ENCODE measurements at places on chromosomes 4 and X. TPM values are rescaled to one million over a fixed set of nuclear protein-coding genes. Genes with fewer than 3 reads are reported as not detected.

DNA sequence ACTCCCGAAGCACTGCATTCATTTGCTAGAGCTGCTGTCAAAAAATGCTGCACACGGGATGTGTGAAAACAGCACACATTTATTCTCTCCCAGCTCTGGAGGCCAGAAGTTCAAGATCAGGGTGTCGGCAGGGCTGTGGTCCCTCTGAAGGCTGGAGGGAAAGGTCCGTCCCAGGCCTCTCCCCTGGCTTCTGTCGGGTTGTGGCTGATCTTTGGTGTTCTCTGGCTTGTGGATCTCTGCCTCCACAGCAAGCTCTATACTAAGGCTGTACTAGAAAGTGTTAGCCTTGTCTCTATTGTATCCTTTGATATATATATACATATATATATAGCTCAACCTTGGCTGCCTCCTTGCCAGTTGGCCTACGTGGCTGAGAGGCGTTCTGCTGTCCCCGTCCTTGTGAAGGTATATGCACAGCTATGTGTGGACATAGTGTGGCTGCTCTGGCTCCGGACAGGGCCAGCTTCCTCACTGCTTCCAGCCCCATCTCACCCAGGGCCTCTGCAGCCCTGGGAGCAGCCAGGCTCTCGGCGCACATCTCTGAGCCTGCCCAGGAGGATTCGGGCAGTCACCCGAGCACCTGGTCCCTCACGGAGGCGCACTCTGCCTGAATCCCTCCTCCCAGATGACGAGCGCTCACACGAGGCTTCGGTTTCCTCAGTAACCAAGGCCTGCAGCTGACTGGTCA lies 15.0 kb upstream of the DUSP9 start:
- no peak for DNase-seq
- H3K36me3 ChIP-seq, result no peaks in the 10 kb centered on the region
- H3K27me3 ChIP-seq, result no peaks in the 10 kb centered on the region
- no peak overlapping the region for H3K4me3 ChIP-seq
- no peaks in the 10 kb centered on the region for H3K4me1 ChIP-seq

- H3K27me3 ChIP-seq, result no peaks in the 10 kb centered on the region
These were observed 6.2 kb downstream of the CACNA1F start for GRCh38 chrX:49226946-49227345.

GRCh38 chr4:2135083-2135482 lies 76.0 kb downstream of the NAT8L start:
- H3K27ac ChIP-seq, result no peak overlapping the region
- H3K36me3 ChIP-seq, result no peaks in the 10 kb centered on the region
- no peaks in the 10 kb centered on the region for H3K4me1 ChIP-seq

The CORIN gene
- polyA plus RNA-seq, result 0.09 TPM

DNA sequence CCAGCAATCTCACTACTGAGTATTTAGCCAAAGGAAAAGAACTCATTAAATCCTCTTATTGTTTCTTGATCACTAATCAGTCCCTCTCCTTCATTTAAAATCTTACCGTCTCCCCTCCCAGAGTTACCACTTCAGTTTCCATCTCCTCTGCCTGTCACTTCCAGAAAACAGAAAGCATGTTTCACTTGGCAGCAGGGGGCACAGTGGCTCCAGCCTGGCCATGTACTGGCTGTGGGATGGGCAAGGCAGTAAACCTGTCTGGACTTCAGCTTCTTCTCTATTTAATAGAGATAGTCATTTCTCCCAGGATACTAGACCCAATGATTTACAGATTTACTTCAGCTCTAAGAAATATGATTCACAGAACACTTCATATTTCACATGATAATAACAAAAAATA lies 63.2 kb downstream of the CD40LG start:
- H3K27me3 ChIP-seq, result no peaks in the 10 kb centered on the region
- H3K4me3 ChIP-seq, result no peak overlapping the region

GRCh38 chr4:89995814-89996213 lies 101.2 kb downstream of the MMRN1 start:
- no peaks in the 10 kb centered on the region for H3K36me3 ChIP-seq
- DNase-seq, result no peak
- H3K27me3 ChIP-seq, result no peaks in the 10 kb centered on the region
- H3K27ac ChIP-seq, result no peak overlapping the region

- DNase-seq, result no peak
- peaks cover 8% of the 10 kb centered on the region for H3K4me1 ChIP-seq
- no peak overlapping the region for H3K27ac ChIP-seq
- H3K36me3 ChIP-seq, result no peaks in the 10 kb centered on the region
- H3K27me3 ChIP-seq, result no peaks in the 10 kb centered on the region
These were observed 1.7 kb upstream of the AFAP1 start for GRCh38 chr4:7941111-7941964.

The RASL11B gene
- polyA plus RNA-seq, result 49.8 TPM

DNA sequence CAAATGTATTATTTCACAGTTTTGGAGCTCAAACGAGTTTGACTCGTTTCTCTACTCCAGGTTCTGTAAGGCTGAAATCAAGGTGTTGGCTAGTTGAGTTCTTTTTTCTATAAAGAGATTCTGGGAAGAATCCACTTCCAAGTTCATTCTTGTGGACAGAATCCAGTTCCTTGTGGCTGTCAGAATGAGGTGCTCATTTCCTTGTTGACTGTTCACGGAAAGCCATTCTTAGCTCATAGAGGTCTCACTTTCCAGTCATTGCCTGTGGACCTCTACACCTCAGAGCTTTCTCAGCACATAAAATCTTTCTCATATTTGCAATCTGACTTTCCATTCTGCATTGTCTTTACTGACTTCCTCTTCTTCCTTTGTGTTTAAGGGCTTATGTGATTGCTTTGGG lies 62.9 kb downstream of the SYTL5 start:
- no peaks in the 10 kb centered on the region for H3K4me1 ChIP-seq
- no peak for DNase-seq
- no peak overlapping the region for H3K4me3 ChIP-seq

The S100P gene
- not detected for polyA plus RNA-seq

The STOX2 gene
- 10.5 TPM for polyA plus RNA-seq

DNA sequence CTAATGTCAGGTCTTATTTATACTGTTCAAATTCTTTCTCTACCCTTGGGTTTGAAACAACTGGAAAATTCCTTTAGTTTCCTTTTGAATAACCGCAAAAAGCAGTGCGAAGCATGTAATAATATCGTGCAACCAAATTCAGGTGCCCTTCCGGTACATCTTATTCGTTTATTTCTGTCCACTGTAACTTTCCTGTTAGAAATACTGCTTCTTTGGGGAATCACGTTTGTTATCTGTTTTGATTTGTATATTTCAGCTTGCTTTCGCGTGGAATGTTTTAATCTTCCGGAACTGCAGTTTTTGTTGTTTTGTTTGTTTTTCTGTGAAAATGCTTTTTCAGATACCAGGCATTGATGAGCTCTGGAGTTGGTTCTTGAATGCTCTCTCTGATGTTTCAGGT lies 85.7 kb upstream of the HPRT1 start:
- H3K36me3 ChIP-seq, result 0 out of 2 replicates have a peak, but pooled peaks cover 2% of the 10 kb centered on the region
- no peaks in the 10 kb centered on the region for H3K4me1 ChIP-seq
- H3K27me3 ChIP-seq, result no peaks in the 10 kb centered on the region
- DNase-seq, result no peak
- H3K4me3 ChIP-seq, result peak overlapping the region; percentile 99

The TCEAL5 gene
- polyA plus RNA-seq, result 0.17 TPM

The NKAP gene
- polyA plus RNA-seq, result 2.8 TPM

GRCh38 chr4:150243932-150244331 lies 165.7 kb downstream of the DCLK2 start:
- H3K4me3 ChIP-seq, result no peak overlapping the region
- H3K36me3 ChIP-seq, result no peaks in the 10 kb centered on the region
- H3K4me1 ChIP-seq, result no peaks in the 10 kb centered on the region

DNA sequence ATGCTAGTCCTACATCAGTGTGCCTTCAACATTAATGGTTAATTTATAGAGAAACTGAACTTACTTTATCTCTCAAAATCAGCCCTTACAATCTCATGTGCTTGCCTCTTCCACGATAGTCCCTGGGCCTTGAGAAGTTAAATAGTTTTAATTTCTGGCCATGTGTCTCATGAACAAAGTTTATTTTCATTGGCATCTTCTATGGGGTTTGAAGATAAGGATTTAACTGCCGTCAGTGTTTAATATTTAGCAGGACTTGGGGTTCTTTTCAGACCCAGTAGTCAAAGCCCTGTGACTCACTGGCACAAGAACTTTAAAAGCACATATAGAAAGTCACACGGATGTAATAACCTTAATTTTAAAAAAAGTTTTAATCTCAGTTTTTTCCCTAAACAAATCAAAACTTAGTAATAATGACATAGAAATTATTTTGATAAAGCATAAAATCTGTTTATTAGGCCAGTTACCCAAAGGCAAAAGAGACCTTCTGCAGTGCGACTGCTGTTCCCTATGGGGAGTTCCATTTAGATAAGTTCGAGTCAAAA lies 10.1 kb upstream of the MPP1 start:
- no peaks in the 10 kb centered on the region for H3K36me3 ChIP-seq
- DNase-seq, result no peak
- no peaks in the 10 kb centered on the region for H3K27me3 ChIP-seq
- no peak overlapping the region for H3K27ac ChIP-seq

DNA sequence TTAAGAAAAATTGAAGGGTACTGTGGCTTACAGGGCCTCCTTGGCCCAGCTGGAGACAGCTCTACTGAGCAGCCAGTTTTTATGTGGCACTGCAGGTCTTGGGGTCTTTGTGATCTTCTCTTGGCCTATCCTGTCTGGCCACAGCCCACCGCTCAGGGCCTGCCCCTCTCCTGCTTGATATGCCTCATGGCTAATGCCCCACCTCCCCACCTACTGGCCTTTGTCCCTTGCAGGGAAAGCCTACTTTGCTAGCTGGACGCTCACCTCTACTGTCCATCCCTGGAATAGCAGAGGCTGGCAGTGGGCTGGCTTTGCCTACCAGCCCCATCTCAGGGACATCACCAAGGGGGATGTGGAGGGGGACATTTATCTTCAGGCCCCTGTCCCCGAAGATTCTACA lies 134.1 kb downstream of the PJA1 start:
- DNase-seq, result peak; percentile 45
- H3K27me3 ChIP-seq, result no peaks in the 10 kb centered on the region
- H3K4me1 ChIP-seq, result peaks cover 5% of the 10 kb centered on the region
- no peak overlapping the region for H3K4me3 ChIP-seq

GRCh38 chr4:84403656-84404055 lies 95.4 kb downstream of the NKX6-1 start:
- no peak overlapping the region for H3K4me3 ChIP-seq
- no peak overlapping the region for H3K27ac ChIP-seq
- no peaks in the 10 kb centered on the region for H3K36me3 ChIP-seq
- DNase-seq, result no peak
- no peaks in the 10 kb centered on the region for H3K27me3 ChIP-seq

DNA sequence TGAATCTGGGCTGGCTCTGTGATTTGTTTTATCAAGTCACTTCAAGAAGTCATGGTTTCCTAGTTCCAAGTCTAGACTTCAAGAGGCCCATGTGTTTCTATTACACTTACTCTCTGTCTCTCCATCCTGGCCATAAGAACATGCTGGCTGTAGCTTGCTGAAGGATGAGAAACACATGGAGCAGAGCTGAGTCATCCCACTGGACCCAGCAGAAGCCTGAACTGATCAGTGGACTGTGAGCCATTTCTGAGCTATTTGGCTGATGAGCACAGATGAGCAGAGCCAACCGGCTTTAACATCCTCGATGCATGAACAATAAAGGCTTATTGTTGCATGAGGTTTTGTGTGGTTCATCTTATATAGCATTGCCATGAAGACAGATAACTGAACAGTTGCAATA lies 290.6 kb upstream of the BOD1L1 start:
- no peak for DNase-seq
- H3K4me3 ChIP-seq, result no peak overlapping the region
- no peaks in the 10 kb centered on the region for H3K27me3 ChIP-seq
- H3K36me3 ChIP-seq, result no peaks in the 10 kb centered on the region
- no peaks in the 10 kb centered on the region for H3K4me1 ChIP-seq

- no peak for DNase-seq
- peaks cover 53% of the 10 kb centered on the region for H3K27me3 ChIP-seq
- no peak overlapping the region for H3K27ac ChIP-seq
- no peaks in the 10 kb centered on the region for H3K4me1 ChIP-seq
- no peaks in the 10 kb centered on the region for H3K36me3 ChIP-seq
These were observed 2.3 kb upstream of the NSD2 start for GRCh38 chr4:1868912-1869311.

The SYAP1 gene
- 2.9 TPM for polyA plus RNA-seq

The ARX gene
- 0.05 TPM for polyA plus RNA-seq

The UCHL1 gene
- polyA plus RNA-seq, result 1,717 TPM

- H3K27ac ChIP-seq, result peak overlapping the region; percentile 68
- peaks cover 15% of the 10 kb centered on the region for H3K4me1 ChIP-seq
- H3K36me3 ChIP-seq, result no peaks in the 10 kb centered on the region
These were observed 836 bp upstream of the LNX1 start for GRCh38 chr4:53592122-53592521.

The RNF128 gene
- polyA plus RNA-seq, result 0.72 TPM

The XAGE1A gene
- polyA plus RNA-seq, result not detected

The GLRA2 gene
- polyA plus RNA-seq, result not detected

DNA sequence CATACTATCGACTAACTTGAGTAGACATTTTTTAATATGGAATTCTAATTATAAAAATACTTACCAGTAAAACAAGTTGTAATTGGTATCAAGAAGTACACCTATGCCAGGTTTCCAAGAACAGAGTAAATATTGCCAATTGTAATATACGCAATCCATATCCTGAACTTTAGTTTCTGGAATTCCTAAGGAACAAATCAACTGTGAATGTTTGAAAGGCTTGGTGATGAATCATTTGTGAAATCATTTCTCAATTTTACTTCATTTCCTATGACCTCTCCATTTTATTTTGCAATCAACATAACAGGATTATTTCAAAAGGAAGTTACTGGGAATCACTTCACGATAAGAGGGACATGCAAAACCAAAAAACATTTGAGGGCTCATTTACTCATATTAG lies 3.7 kb downstream of the IL13RA2 start:
- no peaks in the 10 kb centered on the region for H3K27me3 ChIP-seq
- H3K36me3 ChIP-seq, result no peaks in the 10 kb centered on the region
- H3K27ac ChIP-seq, result no peak overlapping the region
- H3K4me1 ChIP-seq, result no peaks in the 10 kb centered on the region
- H3K4me3 ChIP-seq, result no peak overlapping the region
- DNase-seq, result no peak

GRCh38 chr4:7960017-7960789 lies 20.5 kb upstream of the AFAP1 start:
- H3K4me1 ChIP-seq, result peaks cover 5% of the 10 kb centered on the region
- no peak overlapping the region for H3K4me3 ChIP-seq
- no peak for DNase-seq

- no peak overlapping the region for H3K27ac ChIP-seq
- DNase-seq, result no peak
- H3K4me1 ChIP-seq, result no peaks in the 10 kb centered on the region
- no peaks in the 10 kb centered on the region for H3K36me3 ChIP-seq
- no peaks in the 10 kb centered on the region for H3K27me3 ChIP-seq
These were observed 78.5 kb upstream of the DDIT4L start for GRCh38 chr4:100268789-100269188.

- no peak overlapping the region for H3K4me3 ChIP-seq
- H3K4me1 ChIP-seq, result no peaks in the 10 kb centered on the region
- H3K36me3 ChIP-seq, result no peaks in the 10 kb centered on the region
- H3K27ac ChIP-seq, result no peak overlapping the region
- H3K27me3 ChIP-seq, result no peaks in the 10 kb centered on the region
These were observed 154.5 kb downstream of the SPOCK3 start for GRCh38 chr4:167079762-167080161.
